ENCODE measurements at places on chromosomes 13 and 19.

DNA sequence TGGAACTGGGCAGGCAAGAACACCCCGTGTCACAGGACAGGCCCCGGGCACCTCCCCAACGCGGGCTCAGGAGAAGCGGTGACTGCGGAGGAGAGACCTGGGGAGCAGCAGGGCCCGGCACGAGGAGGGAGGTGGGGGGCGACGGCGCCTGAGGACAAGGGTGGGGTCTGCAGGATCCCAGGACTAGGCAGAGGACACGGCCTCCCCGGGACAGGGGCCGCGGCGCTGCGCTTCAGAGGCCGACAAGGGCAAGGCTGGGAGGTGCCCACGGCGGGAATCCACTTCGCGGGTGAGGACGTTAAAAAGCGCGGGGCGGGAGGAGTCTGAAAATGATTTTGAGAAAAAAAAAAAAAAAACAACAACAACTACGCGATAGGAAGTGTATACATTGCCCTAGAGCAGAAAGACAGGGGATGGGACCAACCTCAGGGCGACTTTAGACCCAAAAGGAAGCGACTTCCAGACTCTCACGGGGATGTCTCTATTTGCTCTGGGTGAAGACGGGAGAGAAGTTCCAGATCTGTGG lies 44.9 kb downstream of the ZNF611 start:
- DNase-seq, result no peak

DNA sequence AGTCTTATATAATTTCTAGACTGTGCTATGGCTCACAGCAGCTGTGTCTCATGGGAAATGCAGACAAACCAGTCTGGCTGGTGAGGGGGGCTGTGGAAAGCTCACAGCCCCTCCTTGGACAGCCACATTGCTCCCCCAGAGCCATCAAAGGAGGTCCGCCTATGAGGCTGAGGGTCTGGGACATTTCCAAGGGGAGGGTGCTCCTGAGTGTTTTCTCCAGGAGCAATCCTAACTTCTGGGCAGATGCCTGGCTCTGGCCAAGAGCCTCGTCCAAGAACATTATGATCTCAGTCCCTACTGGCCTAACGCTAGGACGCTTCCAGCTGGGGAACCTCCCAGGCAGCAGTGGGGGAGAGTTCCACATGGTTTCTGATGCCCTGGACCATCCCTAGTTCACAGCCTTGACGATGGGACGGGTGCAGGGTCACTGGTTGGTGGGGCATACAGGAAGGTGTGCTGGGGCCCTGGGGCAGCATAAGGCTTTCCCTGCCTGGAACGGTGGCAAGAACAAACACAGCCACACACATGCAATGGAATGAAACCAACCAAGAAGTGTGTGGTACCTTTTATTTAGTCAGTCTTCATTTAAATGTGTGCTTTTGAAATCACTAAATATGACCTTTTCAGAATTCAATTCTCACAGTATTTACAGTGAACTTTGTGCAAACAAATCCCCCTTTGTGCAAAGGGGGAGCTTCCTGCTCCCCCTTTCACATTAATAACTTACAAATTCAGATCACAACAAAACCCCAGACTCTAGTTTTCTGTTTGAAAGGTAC lies 60.6 kb downstream of the CDADC1 start:
- peak; percentile 55 for DNase-seq

- no peak for DNase-seq
Observed at GRCh38 chr19:38704488-38705026, 39.7 kb downstream of the CAPN12 start.

- peak; percentile 77 for DNase-seq
Observed at GRCh38 chr13:44906713-44907112, 82.6 kb downstream of the NUFIP1 start.

DNA sequence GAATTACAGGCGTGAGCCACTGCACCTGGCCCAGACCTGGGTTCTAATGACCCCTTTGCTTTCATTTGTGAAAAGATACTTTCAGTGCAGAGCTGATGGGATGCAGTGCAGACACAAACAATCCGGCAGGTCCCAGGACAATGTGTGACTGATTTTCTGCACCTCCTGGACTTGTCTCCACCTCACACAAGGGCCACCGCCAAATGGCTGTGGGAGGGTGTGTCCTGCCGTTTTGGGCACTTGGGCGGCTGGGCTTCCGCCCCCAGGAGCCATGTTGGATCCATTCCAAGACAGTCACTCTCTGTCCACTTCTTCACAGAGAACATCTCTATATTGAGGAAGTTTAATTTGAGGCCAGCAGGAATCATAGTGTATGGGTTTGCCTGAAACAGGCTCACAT lies 112.3 kb upstream of the ZNF507 start:
- DNase-seq, result no peak

- DNase-seq, result peak; percentile 48
Observed at GRCh38 chr19:17778968-17779929, 15.7 kb upstream of the B3GNT3 start.

DNA sequence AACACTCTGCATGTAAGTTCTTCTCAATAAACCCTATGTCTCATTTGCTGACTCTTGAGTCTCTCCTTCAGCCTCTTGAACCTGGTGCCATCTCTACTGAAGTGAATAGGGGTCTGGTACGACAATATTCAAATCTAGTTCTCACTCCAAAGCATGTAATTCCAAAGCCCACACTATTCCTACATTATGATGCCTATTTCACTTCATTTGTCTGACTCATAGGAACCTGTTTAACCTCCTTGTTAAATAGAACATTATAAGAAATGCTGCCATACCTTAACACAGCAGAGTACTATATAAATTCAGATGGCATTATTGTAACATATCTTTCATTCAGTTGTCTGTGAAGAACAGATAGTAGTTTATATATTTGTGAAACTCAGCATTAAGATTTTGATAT lies 67.1 kb downstream of the STARD13 start:
- DNase-seq, result no peak

DNA sequence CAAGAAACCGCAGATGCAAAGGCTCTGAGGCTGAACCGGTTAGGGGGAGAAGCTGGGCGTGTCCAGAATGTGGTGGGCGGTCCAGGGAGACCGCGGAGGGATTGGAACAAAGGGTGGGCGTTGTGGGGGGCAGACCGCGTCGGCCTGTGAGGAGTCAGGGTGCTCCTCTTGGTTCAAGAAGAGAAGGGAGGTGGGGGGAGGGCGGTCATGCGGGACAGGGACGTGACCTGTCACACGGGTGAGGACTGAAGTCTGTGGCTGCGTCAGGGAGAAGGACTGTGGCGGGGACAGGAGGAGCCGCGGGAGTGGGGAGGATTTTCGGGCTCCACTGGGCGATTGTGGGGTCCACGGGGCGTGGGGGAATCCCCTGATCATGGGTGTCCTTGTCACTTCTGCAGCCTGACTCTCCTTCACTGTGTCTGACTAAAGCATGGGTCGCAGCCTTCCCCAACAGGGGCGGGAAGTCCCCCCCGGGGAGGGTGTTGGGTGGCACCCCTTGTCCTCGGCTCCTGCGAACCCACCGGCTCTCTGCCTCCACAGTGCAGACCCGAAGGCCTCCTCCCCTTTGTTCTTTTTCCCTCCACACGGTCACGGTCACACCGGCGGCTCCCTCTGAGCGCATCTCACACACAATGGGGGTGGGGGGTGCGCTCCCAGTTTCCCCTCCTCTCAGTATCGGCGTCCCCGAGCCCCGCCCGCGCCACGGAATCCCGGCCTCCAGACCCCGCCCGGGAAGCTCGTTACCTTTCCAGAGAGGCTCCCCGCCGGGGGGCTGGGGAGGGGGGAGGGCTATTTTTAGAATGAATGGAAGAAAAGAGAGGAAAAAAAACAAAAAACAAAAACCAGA lies 16.4 kb upstream of the KCNN1 start:
- no peak for DNase-seq

- no peak for DNase-seq
Observed at GRCh38 chr13:86681223-86681622, 882.0 kb upstream of the SLITRK6 start.

- DNase-seq, result no peak
Observed at GRCh38 chr19:49890349-49891311, 6.1 kb downstream of the IL4I1 start.
